ENCODE measurements at places on chromosomes 3 and 15. TPM values are rescaled to one million over a fixed set of nuclear protein-coding genes. Genes with fewer than 3 reads are reported as not detected.

DNA sequence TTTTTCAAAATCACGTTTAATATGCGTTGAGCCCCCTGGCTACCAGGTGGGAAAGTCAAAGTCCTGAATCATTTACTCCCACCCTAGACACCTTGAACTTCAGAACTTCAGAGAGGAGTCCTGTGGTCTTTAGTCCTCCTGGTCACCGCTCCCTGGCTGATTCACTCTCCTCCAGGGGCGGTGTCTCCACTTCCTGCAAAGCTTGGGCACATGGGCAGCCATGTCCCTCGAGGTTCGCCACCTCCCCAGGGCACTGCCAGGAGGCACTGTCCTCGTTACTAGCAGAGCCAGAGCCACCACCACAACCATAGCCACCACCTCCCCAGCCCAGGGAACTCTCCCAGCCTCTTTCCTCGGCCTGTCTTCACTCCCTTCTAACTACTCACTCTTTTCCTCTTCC is 31.0 kb downstream of the LOXL1 start:
- DNase-seq = no peak

DNA sequence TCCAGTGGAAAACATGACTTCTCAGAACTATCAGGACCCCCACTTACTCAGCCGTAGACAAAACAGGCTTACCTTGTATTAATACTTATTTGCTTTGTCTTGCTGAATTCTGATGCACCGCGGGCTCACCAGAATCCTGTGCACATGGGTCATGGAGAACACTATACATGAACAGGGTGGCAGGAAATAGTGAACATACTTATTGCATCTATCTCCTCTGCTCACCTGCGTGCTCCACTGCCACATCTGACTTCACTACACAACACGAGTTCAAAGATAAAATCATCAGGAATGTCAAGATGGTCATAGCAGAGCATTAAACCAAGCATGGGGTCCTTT is 10.7 kb upstream of the MAPK6 start:
- DNase-seq = peak; percentile 18

DNA sequence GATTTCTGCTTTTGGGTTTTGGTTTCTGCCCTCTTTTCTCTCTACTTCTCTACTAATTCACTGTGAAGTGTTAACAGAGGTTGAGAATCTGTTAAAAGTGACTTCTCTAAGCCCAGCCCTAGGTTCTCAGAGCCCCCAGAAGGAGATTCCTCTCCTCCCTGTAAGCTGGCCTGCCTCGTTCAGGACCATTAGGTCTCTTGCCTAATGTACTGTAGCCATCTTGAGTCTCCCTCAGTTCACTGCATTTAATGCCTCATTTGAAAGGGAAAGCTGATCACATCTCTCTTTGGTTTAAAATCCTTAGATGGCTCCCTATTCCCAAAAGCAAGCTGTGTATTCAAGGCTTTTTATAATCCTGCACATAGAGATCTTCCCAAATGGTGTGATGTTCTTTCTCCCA is 16.3 kb downstream of the RTP1 start:
- DNase-seq = no peak

- no peak for DNase-seq
Measured at GRCh38 chr3:154977666-154978065, 102.5 kb upstream of the MME start.

DNA sequence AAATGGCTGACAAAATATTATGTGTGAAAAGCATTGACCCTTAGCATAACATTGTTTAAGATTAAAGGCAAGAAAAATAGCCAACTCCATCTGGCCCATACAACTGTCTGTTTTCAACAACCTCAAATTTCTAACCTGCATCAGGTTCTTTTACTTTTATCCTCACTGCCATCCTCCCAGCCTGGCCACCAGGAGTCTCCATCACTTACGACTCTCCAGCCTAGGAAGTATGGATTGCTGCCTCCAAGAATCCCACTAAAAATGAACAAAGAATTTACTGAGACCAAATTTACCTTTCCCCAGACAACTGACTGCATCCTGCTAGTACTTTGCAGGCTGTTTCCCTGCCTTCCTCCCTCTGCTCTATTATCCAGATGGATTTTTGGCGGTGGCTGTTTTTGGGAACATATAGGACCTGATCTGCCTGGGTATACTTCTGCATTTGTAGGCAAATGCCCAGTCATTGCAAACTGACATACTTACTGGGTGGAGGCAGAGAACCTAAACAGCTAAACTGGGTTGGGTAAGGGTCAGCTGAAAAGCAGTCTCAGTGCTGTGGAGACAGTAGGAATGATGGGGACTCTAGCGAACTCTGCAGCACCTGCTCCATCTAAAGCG is 144.2 kb downstream of the GHSR start:
- no peak for DNase-seq

- no peak for DNase-seq
Measured at GRCh38 chr15:55407498-55408011, 604 bp downstream of the CCPG1 start.

DNA sequence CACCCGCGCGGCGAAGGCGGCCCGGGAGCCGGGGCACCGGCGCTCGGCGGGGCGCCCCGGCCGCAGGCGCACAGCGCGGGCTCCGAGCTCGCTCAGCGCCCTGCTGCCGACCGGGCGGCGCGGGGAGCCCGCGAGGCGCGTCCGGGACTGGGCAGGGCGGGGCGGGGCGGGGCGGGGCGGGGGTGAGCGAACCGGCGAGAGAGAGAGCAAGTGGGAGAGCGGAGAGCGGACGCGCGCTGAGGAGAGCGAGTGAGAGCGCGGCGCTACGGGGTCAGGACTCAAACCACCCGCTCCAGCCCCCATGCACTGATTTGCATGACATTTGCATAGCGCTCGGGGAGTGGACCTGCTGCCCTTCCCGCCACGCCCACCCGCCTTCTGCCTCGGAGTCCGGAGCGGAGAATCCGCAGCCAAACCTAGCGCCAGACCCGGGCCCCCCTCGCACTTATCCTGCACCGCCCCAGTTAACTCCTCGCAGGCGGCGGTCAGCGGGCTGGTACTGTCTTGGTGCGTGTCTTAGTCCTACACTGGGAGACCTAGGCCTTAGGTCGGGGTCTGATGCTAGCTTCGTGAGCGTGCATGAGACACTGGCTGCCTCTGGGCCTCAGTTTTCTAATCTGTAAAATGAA is at the start of gene MYLK:
TSS of gene MYLK (minus strand) at position 130 of the 629 bp plus-strand sequence. CDS start 90,491 bp downstream, outside the sequence.
- peak; percentile 70 for DNase-seq

DNA sequence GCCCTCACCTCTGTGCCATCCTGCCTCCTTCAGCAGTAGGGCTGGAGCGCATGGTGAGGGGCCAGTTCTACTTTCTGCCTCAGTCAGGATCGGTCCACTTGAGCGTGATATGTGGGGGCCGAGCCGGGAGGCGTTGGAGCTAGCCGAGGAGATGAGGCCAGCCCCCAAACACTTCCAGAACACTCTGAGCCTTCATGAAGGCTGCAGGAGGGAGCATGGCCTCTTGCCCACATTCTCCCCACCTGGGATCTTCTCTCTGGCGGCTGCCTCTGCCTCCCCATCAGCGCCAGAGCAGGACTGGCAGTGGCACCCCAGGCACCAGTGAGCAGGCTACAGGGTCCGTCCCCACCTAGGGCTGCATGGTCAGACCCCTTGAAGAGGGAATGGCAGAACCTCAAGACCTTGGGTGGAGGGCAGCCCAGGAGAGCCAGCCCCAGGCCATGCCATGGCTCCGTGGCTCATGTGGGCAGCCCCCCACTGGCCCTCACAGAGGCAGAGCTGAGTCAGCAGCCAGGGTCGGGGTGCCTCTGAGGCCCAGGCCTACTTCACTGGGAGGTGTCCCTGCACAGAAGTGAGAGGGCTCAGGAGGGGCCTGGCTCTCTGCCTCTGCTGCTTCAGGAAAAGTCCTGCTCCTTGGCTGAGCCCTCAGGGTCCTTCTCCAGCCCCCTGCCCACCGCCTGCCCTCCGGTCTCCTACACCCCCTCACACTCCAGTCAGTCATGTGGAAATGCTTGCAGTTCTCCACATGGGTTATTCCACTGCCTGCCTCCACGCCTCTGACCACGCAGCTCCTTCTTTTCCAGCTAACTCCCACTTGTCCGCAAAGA is 28.1 kb upstream of the CYP11A1 start:
- DNase-seq = no peak

GRCh38 chr3:156142702-156143101 is 22.3 kb downstream of the KCNAB1 start:
- no peak for DNase-seq

- no peak for DNase-seq
Measured at GRCh38 chr15:66298803-66299251, 5.5 kb downstream of the DIS3L start.

GRCh38 chr15:64699751-64700388 is 75.5 kb downstream of the RBPMS2 start:
- no peak for DNase-seq

DNA sequence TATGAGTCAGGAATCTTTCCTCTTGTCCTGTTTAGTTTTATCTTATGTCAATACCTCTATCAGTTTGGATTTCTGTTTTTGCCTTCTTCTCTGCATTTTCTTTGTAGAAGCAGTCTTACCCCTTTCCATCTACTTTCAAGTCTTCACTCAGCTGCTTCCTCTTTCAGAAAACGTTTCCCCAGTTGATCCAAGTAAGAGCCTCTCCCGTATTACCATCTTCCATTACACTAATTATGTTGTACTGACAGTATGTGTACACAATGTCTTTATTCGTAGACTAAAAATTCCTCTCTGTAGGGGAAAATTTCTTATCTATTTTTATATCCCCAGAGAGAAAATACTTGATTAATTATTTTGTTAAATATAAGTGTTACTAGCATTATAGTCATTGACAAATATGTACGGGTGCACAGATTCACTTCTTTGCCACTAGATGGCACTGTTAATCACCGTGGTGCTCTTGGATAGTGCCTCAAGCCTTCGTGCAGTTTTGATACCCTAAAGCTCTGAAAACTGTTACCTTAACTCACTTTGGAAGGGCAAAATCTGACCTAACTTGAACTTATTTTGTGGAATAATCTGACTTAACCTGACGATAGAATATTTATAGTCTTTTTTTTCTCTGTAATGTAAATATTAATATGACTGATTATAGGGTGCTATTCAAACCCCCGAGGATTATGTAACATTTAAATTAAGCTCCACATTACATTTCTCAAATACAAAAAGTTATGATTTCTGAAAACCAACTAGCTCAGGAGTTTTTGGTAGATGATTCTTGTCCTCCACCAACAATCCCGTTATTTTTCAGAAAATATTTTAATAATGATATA is 74.2 kb upstream of the POU1F1 start:
- peak; percentile 20 for DNase-seq

DNA sequence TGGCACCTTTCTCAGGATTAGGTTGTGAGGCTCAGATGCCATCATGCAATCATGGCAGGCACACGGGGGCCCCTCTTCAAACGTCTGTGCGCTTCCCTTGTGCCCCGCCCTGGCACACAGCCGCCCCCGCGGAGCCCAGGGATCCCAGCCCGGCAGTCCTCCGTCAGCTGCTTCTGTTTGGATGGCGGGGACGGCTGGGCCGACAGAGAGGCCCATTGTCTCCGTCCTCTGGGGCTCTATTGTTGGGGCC is 849 bp upstream of the HDAC11 start:
- DNase-seq = peak; percentile 80

- no peak for DNase-seq
Measured at GRCh38 chr3:107578091-107578490, 55.3 kb downstream of the BBX start.

DNA sequence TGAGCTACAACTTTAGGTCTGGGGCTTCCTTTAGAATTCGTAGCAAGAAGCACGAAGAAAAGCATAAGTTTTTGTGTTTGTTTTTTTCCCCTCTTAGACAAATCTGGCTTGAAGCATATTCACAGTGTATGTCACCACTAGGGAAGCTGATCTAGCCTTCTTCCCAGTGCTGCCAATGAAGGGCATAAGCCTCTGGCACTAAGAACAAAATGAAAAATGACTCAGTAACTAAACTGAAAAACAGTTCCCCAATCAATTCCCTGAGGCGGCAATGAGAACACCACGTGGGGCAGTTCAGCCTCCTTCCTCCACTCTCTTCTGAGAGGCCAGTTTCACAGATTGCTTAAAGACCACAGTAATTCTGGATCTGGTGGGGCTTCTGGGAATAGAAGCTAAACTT is 338.1 kb downstream of the GAP43 start:
- DNase-seq = no peak

- DNase-seq = no peak
Measured at GRCh38 chr3:197807969-197808587, 17.0 kb downstream of the LRCH3 start.

DNA sequence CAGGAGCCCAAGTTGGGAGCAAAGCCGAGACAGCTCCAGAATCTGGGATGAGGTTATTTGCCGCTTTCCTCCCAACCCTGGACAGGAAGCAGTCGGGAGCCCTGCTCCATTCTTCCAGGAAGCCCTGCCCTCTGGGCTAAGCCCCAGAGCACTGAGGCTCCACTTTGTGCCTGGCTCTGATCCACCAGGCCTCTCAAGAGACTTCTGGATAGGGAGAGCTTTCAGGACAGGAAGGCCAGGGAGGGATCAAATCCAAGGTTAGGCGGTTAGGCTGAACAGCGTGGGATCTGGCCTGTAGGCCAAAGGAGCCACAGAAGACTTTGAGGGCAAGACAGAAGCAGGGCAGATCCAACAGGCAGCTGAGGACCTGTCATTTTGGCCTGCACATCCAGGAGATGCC is 835 bp downstream of the STOML1 start:
- DNase-seq = no peak

DNA sequence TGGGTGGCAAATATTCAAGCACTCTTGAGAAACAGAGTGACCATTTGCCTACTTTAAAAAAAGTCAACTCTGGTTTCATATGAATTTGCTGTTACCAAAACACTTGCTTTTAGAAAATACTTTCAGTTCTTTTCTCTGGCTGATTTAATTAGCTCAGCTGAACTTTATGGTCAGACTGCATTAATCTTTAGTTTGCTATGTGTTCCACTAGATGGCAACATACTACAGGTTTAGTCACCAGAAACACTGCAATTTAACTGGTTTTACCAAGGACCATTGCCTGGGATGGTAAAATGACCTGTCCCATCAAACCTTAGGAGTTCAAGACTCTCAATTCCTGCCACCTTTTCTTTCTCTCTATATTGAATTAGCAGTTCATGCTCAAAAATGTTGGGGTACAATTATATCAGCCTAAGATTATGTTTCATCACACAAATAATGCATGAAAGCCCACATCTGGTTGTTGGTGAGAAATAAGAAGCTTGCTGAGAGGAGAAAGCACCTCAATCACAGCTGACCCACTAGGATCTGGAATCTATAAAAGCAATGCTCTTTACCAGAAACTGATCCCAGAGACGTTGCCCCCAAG is 14.2 kb downstream of the EIF4E3 start:
- DNase-seq = no peak

Gene NRG4
- not detected for total RNA-seq

Gene MTHFS
- total RNA-seq = 36.1 TPM

Gene SLCO3A1
- 5.6 TPM for total RNA-seq

Gene CRYBG3
- total RNA-seq = 4.9 TPM
